ENCODE measurements at places on chromosomes 5 and 9.

DNA sequence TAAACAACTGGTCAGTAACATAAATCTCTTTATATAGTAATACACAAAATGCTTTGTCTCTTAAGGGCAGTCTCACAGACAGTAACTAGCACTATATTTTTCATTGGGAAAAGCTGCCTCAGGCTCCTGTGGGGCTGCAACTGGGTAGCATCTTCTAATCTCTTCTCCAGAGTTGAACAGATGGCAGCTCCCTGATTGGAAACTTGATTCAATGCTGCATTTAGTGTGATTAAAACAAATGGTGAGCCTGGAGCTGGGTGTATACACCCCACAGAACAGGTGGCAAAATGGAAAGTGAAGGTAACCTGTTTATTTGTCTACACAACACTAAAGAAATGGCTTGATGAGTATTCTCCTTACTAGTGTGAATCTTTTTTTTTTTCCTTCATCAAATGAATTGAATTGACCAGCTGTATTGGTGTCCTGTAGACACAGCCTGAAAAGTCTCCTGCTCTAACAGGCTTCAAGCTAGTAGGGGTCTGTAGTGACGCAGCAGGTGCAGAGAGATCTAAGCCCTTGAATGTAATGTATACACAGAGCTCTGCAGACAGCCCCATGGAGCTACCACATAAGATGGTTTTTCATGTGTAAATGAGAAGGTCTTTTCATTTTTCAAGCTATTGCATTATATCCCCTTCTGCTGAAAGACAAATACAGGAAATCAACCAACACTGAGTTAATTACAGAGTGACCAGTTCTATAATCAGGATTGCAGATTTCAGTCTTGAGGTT, 43.3 kb downstream of the IZUMO3 start:
- no peak for DNase-seq

GRCh38 chr5:102889033-102889432, 133.9 kb downstream of the PAM start:
- no peak for DNase-seq

GRCh38 chr5:128881502-128882018, 83.7 kb upstream of the SLC27A6 start:
- no peak for DNase-seq

DNA sequence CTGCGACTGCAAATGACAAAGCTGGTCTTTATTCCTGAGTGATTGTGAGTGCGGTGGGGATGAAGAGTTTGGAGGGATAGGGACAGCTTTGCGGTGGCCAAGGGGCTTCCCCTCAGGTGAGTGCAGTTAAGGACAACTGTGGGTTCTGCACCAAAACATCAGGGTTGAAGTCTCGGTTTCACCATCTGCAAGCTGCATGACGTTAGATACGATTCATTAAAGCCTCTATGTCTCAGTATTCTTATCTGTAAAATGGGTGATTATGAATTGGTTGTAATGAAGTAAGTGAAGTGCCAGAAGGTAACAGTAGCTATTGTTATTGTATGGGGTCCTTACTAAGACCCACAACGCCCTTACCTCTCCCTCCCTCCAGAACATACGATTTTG, 226.8 kb upstream of the DAPK1 start:
- DNase-seq = no peak

DNA sequence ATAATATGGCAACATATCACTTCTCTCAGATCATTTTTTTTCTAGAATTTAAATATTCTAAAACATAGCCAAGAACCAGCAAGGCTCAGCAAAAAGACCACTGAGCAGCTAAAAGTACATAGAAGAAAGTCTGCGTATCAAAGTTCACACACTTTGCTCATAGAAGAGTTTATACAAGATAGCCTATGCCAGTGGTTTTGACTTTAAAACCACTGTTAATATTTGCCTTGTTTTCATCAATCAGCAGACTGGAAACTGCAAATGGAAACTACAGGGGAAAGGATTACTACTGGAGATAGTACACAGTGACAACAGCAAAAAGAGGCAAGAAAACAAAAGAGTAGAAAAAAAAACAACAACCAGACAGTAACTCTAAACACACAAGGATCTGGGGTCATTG, 483.3 kb downstream of the ZSWIM6 start:
- DNase-seq = no peak

DNA sequence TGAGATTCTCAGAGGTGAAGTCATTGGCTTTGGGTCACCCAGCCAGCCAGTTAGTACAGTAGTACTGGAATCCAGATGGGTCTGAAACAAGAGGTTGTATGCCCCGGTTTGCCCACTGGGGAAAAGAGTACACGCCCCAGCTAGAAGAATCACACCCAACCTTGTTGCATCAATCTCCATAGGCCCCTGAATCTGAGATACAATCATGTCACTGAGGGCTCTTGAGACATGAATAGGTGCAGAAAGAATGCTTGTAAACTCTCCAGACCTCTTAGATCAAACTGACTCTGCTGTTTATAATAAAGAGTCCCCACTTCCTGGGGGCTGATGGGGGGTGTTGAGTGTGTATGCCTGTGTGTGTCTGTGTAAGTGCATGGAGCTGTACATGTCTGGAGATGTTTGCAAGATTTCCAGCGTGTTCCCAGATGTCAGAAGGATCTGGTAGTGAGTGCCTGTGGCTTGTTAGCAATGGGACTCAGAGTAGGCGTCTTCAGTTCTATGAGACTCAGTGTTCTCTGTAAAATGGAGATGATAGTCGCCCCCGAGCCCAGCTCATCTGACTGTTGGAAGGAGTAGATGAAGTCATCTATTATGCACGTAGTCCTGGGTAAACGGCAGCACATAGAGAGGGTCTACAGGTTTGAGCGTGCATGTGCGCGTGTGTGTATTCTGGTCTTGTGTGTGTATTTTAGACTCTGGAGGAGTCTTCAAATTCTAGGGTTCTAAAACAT, 48.2 kb downstream of the COL27A1 start:
- DNase-seq = no peak

- peak; percentile 25 for DNase-seq
These were observed 268.2 kb downstream of the MAST4 start for GRCh38 chr5:66864240-66864884.

GRCh38 chr5:60514152-60514551, 185.8 kb downstream of the DEPDC1B start:
- DNase-seq = no peak

DNA sequence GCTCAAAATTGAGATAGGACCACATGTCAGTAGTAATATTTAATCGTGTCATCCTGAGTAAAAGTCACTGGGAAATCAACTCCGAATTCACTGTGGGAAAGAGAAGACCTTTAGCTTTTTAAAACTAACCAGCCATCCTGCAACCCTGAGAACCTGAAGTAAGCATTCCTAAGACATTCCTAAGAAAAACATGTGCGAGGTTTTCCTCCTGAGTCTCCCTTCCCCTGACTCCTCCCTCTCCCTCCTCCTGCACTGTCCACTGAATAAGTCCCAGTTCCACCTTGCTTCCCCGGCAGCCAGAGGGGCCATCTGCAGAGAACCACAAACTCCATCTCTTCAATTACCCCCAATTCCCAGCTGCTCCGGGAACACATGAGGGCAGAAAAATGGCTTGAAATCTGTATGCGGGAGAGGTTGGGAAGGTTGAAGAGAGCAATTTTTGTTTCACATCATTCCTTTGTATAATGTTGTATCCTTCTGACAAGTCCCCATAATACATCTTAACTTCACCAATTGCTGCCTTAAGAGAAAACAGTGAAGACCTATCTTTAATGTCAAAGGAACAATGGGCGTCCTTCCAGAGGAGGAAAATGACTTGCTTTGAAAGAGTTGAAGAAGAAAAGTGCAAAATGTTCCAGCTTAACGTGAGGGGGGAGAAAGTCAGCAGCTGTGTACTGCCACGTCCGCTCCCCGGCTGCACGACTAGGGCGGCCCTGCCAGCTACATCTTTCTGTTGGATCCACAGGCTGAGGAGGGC, 186.3 kb downstream of the ZNF462 start:
- DNase-seq = no peak

- DNase-seq = no peak
These were observed 10.2 kb downstream of the GFRA3 start for GRCh38 chr5:138264183-138264582.

Data from activated CD4-positive, alpha-beta T cell treated with anti-CD3 and anti-CD28 coated beads, Interleukin-2, Interleukin-6, amounts not matched to agents 100 ng/mL and 50 ng/mL, durations not matched to agents 16 hours and 8 hours (primary cell).